ENCODE measurements at places on chromosomes 16 and 17.

GRCh38 chr16:54677308-54677950 lies 253.2 kb upstream of the IRX5 start:
- DNase-seq: no peak

DNA sequence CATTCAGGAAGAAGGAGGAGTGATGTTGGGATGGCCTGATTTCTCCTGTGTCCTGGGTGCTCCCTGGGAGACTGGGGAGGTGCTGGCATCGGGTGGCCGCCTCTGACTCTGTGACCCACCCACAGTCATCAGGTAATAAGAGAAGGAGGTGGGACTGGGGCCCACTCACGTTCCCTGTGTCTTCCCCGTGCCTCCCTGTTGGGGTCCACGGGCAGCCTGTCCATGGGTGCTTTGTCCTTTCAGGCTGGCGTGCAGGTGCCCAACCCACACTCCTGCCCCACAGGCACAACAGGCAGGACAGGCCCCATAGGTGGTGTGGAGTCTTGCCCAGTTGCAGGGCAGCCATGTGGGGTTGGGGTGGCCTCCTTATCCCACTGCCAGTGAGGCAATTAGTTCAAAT lies 4.0 kb downstream of the DEF8 start:
- no peak for DNase-seq

- no peak for DNase-seq
These were observed 64.2 kb upstream of the TNRC6C start for GRCh38 chr17:77894126-77894956.

GRCh38 chr17:59607817-59608403 lies 11.8 kb upstream of the CLTC start:
- DNase-seq: no peak

GRCh38 chr17:17971431-17972125 lies 622 bp downstream of the TOM1L2 start:
- DNase-seq: peak; percentile 77

DNA sequence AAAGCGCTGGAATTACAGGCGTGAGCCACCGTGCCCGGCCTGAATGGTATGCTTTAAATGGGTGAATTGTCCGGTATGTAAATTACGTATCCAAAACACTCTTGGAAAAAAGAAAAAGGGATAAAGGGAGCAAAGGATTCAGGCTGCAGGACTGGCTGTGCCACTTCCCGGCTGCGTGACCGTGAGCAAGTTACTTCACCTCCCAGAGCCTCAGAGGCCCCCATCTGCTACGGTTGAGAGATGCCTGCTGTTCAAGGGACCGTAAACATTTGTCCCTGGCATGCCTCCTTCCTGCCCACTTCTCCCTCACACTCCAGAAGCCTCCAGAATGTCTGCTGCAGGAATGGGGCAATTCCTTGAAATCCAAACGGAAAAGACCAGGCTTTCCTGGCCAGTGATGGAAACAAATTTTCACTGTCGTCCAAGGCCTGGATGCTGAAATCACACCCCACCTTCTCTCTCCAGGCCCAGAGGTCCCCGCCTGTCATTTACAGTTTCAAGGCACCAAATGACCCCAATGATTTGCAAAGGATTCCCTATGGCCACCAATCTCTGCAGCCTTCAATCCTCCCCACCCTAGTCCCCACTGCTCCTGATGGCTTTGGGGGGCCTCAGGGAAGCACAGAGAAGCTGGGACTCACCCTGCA lies 22.9 kb upstream of the LITAF start:
- no peak for DNase-seq

DNA sequence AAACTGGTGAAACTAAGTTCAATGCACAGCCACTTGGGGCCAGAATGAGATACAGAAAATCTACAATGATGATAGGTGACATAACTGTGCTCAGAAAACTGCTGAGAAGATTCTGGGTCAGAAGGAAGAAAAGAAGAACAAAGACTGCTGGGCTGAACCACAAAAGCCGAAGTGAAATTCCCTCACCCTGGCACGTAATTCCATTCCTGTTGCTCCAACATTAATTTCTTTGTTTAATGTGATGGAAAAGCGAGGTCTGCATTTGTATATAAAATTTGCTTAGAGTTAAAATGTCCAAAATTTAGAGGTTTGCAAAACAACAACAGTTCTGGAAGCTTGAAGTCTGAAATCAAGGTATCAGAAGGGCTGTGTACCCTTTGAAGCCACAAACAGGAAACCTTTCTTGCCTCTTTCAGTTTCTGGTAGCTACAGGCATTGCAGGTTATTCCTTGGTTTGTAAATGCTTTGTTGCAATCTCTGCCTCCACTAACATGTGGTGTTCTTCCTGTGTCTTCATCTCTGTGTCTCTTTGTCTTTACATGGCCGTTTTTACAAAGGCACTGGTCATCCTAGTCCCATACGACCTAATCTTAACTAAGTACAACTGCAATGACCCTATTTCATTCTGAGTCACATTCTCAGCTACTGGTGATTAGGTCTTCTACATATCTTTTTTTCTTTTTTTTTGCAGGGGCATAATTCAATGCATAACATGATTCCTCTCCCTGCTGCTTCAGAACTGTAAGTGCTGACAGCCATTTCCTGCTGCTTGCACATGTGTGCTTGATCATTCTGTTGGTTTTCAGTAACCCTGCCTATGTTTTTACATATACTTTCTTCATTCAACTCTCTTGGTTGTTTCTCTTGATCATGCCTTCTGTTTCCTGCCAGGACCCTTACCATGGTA lies 603.0 kb upstream of the CDH8 start:
- DNase-seq: no peak

- no peak for DNase-seq
These were observed 6.7 kb downstream of the GRIN2C start for GRCh38 chr17:74853048-74853397.

GRCh38 chr16:49598383-49599170 lies 225.0 kb downstream of the C16orf78 start:
- DNase-seq: peak; percentile 28

GRCh38 chr16:81723098-81723723 lies 55.9 kb upstream of the PLCG2 start:
- DNase-seq: no peak

DNA sequence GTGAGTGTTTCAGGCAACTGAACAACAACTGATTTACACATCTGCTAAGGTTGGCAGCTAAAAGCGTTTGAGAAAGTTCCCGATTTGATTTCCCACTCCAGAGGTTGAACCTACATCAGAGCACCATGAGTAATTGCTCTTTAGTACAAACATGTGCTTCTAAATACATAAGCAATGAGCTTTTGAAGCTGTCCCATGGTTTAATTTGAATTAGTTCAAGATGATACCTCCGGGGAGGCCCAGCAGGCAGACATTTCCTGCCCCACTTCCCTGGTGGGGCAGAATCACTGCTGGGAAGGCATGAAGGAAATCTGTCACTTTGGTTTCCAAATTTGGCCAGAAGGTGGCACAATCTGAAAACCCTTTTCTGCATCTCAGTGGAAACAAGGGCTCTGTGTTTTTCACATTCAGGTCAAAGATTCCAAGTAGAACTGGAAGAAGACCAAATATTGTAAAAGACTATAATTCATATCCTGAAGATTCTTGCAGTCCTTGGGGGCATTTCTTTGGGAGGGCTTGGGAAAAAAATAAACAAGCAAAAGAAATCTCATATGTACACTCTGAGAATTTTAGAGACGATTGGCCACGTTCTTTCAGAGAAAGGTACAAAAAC lies 176.2 kb upstream of the FAM20A start:
- peak; percentile 80 for DNase-seq

DNA sequence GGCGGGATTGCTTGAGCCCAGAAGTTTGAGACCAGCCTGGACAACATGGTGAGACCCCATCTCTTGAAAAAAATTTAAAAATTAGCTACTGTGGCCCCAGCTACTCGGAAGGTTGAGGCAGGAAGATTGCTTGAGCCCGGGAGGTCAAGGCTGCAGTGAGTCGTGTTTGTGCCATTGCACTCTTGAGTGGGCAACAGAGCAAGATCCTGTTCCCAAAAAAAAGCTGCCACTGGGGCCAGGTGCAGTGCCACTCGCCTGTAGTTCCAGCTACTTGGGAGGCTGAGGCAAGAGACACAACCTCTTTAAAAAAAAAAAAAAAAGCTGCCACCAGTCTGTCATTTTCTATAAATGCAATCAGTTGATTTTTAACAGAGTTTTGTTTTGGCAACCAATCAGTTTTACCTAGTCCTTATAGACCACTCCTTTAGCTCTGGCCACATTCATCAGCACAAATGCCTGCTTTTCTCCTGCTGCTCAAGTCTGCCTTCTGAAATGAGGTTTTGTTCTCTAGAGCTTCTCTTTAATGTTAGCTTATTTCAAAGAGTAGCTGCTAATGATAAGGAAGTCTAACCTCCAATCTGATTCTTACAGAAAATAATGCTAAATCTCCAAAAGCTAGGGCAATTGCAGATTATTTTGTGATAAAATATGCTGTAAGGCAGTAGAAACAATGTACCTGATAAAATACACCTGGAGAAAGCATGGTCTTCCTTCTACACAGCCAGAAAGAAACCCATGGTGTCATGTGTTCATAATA lies 64.8 kb downstream of the TUBD1 start:
- no peak for DNase-seq

GRCh38 chr17:69423450-69423849 lies 9.0 kb downstream of the MAP2K6 start:
- DNase-seq: no peak

DNA sequence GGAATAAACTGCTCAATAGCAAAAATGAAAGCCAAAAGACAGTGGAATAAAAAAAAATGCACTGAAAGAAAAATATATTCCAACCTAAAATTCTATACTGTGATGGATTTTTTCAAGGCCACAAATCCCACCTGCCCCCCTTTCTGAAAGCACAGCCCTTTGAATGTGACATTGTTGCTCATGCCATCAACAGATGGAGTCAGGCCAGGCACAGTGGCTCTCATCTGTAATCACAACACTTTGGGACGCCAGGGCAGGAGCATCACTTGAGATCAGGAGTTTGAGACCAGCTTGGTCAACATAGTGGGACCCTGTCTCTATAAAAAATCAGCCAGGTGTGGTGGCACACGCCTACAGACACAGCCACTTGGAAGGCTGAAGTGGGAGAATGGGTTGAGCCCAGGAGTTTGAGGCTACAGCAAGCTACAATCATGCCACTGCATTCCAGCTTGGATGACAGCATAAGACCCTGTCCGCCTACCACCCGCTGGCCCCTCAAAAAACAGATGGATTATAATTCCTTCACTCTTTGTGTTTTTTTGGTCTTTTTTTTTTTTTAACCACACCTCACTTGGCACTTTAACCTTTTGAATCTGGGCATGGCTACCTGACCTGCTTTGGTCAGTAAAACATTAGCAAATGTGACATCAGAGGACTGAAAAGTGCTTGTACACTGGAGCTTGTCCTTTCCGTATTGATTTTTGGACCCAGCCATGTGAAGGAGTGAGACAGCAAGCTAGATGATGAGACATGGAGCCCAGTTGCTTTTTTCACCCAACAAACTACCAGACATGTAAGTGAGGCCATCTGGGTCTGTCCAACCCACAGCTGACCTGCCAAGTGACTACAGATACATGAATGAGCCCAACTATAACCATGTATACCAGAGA lies 36.3 kb downstream of the GLG1 start:
- no peak for DNase-seq

- DNase-seq: peak; percentile 71
These were observed 1.9 kb downstream of the GPR142 start for GRCh38 chr17:74369221-74369620.

- peak; percentile 81 for DNase-seq
These were observed 38.6 kb upstream of the TOB1 start for GRCh38 chr17:50904518-50905459.

DNA sequence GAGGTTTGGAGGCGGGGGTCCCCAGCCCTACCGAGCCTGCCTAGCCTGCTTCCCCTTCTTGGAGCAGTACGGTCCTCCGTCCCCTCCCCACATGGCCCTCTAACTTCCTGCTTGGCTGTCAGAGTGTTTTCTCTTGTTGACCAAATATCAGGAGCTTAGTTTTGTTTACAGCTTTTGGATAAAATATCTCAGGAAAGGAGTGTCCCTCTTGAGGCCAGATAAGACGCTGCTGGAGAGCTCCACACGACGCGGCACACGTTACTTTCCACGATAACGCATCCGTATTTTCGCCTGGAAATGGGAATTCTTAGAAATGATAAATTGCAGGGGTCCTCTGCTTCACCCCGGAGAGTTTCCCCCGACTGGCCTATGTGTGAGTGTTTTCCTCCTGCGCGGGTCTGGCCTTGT lies 182.9 kb downstream of the MAF start:
- no peak for DNase-seq

GRCh38 chr17:4520894-4521600 lies 22.4 kb downstream of the SPNS2 start:
- DNase-seq: no peak

GRCh38 chr17:79983456-79983855 lies 52.2 kb downstream of the TBC1D16 start:
- peak; percentile 51 for DNase-seq

DNA sequence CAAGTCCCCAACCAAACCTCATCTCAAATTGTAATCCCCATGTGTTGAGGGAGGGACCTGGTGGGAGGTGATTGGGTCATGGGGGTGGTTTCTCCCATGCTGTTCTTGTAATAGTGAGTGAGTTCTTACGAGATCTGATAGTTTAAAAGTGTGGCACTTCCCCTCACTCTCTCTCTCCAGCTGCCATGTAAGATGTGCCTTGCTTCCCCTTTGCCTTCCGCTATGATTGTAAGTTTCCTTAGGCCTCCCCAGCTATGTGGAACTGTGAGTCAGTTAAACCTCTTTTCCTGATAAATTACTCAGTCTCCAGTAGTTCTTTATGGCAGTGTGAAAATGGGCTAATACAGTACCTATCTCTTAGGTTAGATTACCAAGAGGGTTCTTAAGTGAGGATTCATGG lies 5.8 kb downstream of the PMFBP1 start:
- no peak for DNase-seq

GRCh38 chr16:70691223-70692129 lies 5.6 kb upstream of the MTSS2 start:
- DNase-seq: peak; percentile 88

GRCh38 chr16:30395992-30396585 lies 869 bp downstream of the ZNF48 start:
- no peak for DNase-seq

GRCh38 chr16:79592186-79592585 lies 8.4 kb downstream of the MAF start:
- DNase-seq: no peak

GRCh38 chr16:51125992-51126391 lies 25.1 kb downstream of the SALL1 start:
- DNase-seq: no peak

- no peak for DNase-seq
These were observed 20.0 kb downstream of the ABHD15 start for GRCh38 chr17:29546830-29547229.

DNA sequence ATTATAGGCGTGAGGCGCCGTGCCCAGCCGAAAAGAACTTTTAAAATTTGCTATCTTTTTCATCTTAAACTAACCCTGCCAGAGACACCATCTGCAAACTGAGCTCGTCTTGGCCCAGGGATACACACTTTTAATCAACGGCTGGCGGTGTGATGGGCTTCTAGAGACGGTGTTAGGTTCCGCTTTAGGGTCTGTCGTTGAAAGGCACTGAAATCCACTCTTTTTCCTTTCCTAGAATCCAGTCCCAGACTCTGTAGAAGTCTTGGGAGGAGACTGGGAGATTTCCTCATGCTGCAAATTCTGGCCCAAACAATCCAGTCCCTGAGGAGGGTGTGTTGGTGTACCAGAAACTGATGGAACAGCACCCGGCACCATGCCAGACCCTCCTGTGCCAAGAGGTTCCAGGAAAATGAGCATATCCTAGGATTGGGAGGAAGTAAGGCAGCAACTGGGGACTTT lies 52.0 kb upstream of the TEX2 start:
- DNase-seq: peak; percentile 93

Data from sciatic nerve (tissue), 2 donors.